ENCODE measurements at places on chromosomes 5 and 9.

DNA sequence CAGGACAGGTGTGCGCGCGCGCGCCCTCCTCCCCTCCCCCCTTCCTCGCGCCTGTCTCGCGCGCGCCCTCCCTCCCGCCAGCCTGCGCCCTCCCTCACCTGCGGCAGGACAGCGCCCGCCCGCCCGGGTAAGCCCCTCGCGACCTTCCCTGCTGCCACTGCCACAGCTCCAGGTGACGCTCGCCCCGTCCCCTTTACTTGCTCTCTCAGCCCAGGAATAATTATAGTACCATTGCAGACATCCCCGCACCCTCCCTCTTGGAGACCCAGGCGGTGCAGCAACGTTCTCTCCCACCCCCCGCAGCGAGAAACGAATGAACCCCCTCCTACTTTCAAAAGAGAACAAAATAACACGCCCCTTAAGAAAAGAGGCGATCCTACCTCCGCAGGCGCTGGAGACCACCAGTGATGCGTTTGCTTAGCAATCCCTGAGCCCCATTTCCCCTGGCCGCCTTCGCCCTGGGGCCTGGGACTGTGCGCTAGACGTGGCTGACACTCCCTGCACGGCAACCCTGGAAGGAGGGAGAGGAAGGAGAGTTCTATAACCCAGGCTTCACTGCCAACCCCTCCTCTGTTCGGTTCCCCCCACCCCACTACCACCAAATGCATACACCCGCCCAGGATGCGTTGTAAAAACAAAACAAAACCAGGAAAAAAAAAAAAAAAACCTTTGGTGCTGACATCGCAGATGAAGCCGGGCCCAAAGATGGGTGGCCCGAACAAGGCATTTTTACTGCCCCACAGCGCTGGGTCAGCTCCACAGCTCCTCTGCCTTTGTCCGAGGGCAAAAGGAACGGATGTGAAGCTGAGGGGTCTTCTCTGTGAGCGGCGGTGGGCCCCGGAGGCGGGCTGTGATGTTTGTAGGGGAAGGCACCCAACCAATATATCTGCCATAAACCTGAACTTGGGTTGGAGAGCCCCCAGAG lies 5.6 kb upstream of the PURA start:
- peak; percentile 7 for DNase-seq

GRCh38 chr5:90135779-90136378 lies 273.7 kb downstream of the CETN3 start:
- no peak for DNase-seq

- no peak for DNase-seq
These were observed 70.8 kb downstream of the MACROH2A1 start for GRCh38 chr5:135328128-135328687.

DNA sequence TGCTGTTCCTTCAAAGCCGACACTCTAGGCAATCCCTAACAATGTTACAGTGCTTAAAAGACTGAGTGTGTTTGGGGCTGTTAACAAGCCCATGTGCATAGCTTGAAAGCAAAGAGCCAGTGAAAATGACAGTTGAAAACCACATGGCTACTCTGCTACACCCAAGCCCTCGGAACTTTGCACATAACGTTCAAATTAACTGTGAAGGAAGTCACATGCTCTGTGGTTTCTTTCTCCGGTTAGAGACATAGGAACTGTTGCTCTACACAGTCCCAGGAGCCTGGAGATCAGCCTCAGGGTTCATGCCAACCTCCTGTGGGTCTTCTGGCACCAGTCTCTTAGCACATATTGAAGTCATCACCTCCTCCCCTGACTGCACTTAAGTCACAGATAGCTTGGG lies 51.1 kb downstream of the C9orf152 start:
- DNase-seq, result no peak

- no peak for DNase-seq
These were observed 131.3 kb downstream of the GLIS3 start for GRCh38 chr9:4168526-4168925.

All from activated CD4-positive, alpha-beta T cell treated with anti-CD3 and anti-CD28 coated beads for 24 hours (primary cell).